T-helper 2 cell (primary cell): ENCODE measurements at places on chromosomes 6 and 20.

GRCh38 chr6:134744301-134744700 is 205.6 kb downstream of the ALDH8A1 start:
- DNase-seq = no peak

- no peak for DNase-seq
Observed at GRCh38 chr6:17808609-17809008, 101.9 kb upstream of the NUP153 start.

GRCh38 chr6:119535332-119535731 is 185.8 kb upstream of the MAN1A1 start:
- no peak for DNase-seq

DNA sequence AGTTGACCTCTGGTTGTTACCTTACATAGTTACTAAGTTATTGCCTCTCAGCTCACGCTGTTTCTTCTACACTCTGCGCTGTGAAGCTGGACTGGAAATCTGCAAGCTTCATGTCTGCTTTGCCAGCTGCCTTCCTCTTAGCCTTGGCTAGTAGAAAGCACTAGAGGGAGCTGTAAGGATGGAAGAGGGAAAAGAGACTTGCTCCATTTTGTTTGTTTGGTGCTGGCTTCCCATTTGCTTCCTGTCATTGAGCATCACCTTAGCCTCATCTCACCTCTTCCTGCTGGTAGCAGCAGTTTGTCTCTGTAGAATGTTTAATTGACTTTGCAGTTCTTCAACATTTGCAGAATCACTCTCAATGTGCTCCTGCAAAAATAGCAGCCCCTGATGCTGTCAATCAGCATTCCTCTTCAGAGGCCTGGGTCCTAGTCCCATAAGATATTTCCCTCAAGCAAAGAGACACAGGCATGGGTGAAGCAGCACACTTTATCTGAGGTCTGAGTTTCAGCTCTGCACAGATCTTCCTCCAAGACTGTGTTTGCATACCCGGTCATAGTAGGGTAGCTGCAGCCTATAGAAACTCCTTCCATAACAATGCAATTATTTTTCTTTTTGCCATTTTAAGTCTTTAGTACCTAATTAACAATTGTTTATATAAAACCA is 302.2 kb upstream of the EPHA7 start:
- DNase-seq = no peak
